ENCODE measurements at places on chromosomes 3 and 15.

GRCh38 chr3:12656850-12657249 is 7.1 kb downstream of the RAF1 start:
- DNase-seq, result no peak

DNA sequence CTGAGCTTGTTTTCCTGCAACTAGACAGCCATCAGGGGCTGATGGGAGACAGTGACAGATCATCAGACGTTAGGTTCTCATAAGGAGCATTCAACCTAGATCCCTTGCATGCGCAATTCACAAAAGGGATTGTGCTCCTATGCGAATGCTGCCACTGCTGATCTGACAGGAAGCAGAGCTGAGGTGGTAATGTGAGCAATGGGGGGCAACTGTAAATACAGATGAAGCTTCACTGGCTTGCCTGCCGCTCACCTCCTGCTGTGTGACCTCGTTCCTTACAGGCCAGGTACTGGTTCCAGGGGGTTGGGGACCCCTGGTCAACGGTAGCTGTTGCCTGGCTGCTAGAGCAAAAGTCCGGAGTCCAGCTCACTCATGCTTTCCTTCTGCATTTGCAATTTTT is 26.4 kb upstream of the KCNAB1 start:
- DNase-seq, result no peak

DNA sequence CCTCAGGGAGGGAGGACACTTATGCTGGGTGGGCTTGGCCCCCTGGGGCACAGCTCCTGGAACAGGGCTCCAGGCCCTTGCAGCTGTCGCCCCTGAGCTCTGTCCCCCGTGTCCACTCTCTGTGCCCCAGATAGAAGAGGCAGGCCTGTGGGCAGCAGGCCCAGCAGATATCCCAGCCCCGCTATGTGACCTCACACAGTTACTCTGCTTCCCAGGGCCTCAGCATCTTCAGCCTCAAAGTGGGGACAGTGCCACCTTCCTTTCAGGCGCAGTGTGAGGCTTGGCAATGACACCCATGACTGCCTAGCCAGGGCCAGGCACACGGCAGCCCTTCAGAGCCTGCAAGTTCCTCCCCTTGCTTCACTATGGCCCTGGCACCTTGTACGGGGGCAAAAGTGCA is 98.4 kb downstream of the IQSEC1 start:
- no peak for DNase-seq

- DNase-seq, result no peak
Observed at GRCh38 chr3:65035246-65035645, 347.4 kb upstream of the ADAMTS9 start.

DNA sequence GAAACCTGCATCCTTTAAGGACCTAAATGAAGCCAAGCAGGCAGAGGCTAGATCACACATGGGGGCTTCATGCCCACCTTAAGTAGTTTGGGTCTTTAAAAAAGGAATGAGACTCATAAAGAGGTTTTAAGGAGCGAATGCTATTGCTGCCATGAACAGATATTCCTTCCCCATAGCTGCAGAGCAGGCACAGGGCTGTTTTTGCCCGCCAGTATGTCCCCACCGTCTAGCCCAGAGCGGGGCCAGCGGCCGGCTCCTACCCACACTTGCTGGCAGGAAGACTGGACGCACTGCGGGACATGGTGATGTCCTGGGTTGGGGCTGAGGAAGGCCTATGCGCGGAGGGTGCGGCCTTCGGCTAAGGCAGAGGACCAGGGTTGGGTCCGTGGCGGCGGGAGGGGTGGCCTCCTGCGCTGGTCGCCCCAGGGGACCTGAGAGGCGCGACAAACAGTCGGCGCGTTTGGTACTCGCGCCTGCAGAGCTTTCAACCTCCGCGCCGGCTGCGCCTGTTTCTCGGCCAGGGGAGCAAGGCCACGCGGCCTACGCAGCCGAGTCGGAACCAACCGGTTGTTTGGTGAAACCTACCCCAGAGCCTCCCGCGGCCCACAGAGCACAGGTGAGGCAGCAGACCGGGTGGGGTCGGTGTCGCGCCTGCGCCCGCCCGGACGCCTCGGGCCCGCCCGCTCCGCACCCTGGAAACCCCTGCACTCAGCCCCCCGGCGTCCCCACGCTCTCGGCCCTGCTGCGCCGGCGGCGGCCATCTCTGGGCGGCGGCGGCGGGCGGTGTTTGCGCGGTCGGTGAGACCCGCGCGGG is at the start of gene FAIM:
Gene FAIM (plus strand): TSS at position 450 of the 814 bp plus-strand sequence. CDS start 10,956 bp downstream, outside the sequence.
- peak; percentile 70 for DNase-seq

GRCh38 chr15:96345560-96346399 is 15.3 kb downstream of the NR2F2 start:
- peak; percentile 90 for DNase-seq

DNA sequence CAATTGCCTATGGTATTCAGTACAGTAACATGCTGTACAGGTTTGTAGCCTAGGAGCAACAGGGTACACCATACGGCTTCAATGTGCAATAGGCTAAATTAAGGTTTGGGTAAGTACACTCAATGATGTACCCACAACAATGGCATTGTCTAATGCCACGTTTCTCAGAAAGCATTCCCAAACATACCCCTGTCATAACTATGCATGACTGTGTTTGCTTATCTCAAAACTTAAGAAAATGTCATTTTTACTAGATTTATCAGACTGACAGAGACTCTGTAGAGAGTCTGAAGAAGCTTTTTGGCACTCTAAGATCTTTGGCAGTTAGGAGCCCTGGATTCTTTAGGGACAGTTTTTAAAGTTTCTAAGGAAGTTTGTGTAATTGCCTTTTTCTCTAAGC is 59.9 kb downstream of the MECOM start:
- DNase-seq, result no peak

DNA sequence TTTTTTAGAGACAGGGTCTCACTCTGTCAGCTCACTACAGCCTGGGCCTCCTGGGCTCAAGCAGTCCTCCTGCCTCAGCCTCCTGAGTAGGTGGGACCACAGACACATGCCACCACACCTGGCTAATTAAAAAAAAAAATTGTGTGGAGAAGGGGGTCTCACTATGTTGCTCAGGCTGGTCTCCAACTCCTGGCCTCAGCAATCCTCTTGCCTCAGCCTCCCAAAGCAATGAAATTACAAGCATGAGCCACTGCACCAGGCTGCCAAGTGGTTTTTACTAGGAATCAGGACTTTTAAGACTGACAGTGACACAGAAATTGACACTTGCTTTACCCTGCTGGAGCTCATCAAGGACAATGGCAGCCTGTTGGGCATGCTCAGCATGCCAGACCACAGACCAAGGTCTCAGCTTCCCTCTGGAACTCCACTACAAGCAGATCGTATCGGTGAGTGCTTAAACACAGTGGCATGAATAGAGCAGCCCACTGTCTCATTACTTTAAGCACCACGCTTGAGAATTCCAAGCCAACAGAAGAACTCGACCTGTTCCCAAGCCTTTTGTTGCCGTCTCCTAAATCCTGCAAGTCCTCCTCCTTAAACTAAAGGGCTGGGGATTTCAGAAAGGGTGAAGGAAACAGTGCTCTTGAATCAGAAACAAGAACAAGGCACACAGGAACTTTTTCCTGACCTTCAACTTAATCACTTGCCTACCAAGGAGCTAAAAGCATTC is 41.4 kb downstream of the EOMES start:
- no peak for DNase-seq

GRCh38 chr15:82543160-82543559 is 2.9 kb upstream of the RPS17 start:
- DNase-seq, result peak; percentile 71

- no peak for DNase-seq
Observed at GRCh38 chr3:58474967-58475578, 16.8 kb upstream of the KCTD6 start.

DNA sequence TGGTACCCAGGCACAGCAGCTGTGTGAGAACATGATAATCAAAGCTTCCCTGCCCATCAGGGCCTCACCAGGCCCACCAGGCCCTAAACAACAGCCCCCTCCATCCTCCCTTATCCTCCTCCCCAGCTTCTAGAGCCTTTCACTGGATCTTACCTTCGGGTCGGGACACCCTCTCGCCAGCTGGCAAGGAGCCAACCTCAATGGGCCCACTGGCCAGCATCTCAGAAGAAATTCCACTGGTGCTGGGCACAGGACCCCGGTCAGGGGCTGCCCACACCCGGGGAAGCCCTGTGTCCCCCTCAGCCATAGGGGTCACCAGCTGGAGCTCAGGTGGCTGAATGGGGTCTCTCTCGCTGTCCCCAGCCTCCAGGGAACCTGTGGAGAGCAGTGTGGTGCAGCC is 6.8 kb upstream of the QARS1 start:
- no peak for DNase-seq

GRCh38 chr15:28058082-28058481 is 41.0 kb downstream of the OCA2 start:
- no peak for DNase-seq

DNA sequence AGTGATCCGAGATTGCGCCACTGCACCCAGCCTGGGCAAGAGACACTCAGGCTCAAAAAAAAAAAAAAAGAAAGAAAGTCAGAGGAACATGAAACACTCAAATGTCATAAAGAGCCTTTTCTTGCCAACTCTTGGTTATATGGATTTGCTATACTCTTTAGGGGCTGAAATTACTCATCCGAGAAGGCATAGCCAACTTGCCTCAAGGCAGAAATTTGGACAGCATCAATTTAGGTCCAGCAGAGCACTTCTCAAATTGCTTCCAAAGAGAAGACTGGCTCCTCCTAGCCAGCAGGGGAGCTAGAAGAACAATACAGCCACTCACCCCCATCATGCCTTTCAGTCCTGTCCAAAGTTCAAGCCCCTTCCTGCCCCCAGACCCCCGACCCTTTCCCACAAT is 43.8 kb downstream of the OSBPL10 start:
- no peak for DNase-seq

DNA sequence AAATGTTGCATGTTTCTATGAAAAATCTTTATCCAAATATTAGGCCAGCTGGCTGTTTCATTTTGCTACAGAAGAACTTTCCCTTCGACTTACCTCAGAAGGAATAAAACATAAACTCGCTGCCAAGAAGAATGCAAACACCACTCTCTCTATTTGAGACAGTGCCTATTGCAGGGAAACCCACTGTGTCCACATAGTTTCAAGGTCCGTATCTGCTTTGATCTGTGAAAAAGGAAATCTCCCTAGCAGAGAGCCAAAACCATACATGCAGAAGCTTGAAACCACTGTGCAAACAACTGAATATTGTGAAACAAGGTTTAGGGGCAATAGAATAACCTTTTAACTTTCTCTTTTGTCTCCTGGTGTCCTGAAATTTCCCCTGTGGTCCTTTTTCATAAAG is 35.0 kb upstream of the CAPN7 start:
- peak; percentile 30 for DNase-seq

GRCh38 chr3:114221165-114221880 is 16.1 kb downstream of the ZNF80 start:
- no peak for DNase-seq

- no peak for DNase-seq
Observed at GRCh38 chr3:98603580-98603979, 10.2 kb upstream of the CPOX start.

GRCh38 chr3:123412811-123413604 is 35.9 kb downstream of the ADCY5 start:
- no peak for DNase-seq

- DNase-seq, result no peak
Observed at GRCh38 chr3:50656417-50657195, 18.1 kb upstream of the DOCK3 start.

GRCh38 chr15:65887565-65887964 is 18.3 kb downstream of the RAB11A start:
- no peak for DNase-seq

DNA sequence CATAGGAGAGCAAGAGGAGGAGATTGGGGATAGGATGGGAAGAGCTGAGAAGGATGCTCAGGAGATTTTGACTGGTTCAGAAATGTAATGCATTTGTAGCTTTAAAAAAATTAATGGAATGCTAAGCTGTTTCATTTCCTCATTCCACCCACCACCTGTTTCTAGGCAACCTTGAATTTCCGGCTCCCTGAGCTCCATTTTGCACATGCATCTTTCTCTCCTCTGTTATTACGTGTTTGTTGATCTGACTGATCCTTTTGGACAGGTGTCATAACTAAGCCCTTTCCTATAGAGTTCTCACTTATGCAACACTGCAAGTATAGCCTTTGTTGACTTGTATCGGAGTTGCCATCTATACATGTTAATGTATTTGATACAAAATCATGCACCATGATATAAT is 4.3 kb downstream of the TMPRSS7 start:
- DNase-seq, result no peak

- no peak for DNase-seq
Observed at GRCh38 chr3:89533275-89533674, 425.9 kb downstream of the EPHA3 start.

DNA sequence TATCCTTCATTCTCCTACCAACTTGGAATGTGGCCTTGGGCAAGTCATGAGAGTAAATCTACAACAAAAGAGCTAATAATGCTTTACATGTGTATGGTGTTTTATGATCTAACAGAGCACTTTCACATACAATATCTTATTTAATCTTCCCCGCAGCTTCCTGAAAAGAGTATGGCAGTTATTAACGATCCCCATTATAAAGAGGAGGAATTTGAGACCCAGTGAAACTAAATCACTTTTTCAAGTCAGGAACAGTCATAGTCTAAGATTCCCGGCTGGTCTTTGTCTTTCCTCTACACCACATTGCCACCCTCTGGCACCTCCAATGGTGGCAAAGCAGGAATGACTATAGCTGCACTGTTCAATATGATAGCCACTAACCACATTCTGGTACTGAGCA is 69.7 kb upstream of the CMSS1 start:
- DNase-seq, result peak; percentile 46

DNA sequence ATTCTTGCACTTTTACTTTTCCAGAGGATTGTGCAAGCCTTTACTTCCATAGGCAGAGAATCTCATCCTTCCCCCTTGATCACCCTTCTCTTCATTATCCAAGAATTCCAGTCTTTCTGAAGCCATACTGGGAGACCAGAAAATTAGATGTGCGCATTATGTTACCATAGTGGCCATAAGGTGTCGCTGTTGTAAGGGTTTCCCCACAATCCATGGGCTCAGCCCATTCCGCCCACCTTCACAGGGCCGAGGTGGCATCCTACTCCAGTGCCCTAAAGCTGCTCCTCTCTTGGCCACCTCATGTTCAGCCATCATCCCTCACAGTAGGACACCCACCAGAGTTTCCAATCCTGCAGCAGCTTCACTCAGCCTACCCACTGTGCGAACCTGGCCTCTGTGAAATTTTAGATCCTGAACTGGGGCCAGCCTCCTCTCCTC is 35.0 kb downstream of the CTSH start:
- DNase-seq, result peak; percentile 64

GRCh38 chr3:45958321-45958791 is 15.1 kb downstream of the CXCR6 start:
- no peak for DNase-seq

GRCh38 chr3:189748046-189748445 is 116.9 kb downstream of the TP63 start:
- no peak for DNase-seq

DNA sequence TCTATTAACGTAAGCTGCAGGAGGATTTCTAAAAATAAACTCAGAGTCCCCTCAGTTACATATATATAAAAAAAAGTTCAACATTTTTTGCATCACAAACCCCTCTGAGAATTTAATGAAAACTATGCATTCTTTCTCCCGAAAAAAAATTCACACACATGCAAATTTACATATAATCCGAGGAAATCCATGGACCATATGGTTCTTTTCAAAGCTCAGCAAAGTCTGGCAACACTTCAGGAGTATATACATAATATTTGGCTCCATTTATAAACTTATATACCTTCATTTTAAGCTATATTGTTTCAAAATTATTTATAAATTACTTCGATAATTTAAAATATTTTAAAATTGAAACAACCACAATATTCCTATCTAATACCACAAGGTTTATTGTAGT is 140.7 kb upstream of the PLXND1 start:
- no peak for DNase-seq

- no peak for DNase-seq
Observed at GRCh38 chr15:76945494-76946093, 14.0 kb downstream of the RCN2 start.

Measured in mesenchymal stem cell (in vitro differentiated cells and primary cell).